ENCODE measurements at places on chromosomes 7 and 10.
A peak's percentile ranks its signal among the peaks of the same experiment; 100 is the strongest.

DNA sequence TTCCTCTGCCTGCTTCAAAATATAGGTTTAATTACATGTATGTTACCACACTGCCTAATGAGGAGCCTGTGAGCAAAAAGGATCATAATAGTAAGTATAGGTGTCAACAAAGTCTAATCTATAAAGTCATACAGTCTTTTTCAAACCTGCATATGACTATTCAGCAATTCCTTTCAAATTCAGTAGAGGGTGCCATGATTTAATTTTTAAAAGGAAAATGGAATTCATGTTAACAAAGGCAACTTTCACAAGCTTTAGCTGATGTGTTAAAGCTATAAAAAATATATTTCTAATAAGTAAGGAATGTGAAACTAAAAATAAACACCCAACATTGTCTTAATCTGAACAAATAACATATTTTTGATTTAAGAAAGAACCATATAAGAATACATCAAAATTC lies 52.1 kb downstream of the MPP7 start:
- DNase-seq = no peak

GRCh38 chr10:129883626-129884397 lies 80.3 kb downstream of the EBF3 start:
- no peak for DNase-seq

DNA sequence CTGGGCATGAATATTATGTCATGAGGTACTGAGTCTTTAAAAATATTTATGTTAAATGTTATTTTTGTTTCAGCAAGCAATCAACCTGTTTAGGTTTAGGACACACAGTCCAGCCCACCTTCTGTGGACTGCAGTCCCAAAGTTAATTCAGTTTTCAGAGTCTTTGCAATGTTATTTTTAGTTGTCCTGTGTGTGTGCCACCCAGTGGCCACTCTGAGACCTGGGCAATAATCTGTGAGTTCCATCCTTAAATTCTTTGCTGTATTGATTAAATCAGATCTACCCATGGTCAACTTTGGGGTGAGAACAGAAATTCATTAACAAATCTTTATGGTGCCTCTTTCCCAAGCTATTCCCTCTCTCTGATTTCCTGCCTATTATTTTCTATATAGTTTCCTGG lies 415.1 kb downstream of the CCSER2 start:
- DNase-seq = no peak

- DNase-seq = no peak
These were observed 2.5 kb upstream of the ZNF22 start for GRCh38 chr10:44998146-44998631.

DNA sequence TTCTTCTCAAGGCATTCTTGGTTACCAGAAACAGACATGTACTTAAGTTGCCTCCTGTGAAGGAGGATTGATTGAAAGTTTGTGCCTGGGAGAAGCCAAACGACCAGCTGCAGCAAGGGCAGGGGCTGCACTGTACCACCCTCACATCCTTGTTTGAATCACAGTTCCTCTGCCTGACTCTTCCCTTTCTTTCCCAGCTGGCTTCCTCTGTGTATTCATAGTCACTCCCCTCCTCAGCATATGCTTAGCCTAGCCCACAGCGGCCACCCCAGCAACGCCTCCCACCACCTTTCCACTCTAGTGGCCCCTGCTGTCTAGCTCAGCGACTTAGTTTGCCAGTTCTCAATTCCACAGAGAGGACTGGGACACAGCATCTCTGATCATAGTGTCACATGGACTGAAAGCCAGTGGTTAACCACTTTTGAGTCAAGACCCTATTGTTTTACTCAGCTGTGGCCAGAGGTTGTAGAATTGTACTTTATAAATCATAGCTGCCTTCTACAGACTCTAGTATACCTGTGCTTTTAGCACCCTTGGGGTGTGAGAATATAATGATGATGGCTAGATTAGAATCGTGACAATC lies 643.0 kb downstream of the SUGCT start:
- DNase-seq = no peak

DNA sequence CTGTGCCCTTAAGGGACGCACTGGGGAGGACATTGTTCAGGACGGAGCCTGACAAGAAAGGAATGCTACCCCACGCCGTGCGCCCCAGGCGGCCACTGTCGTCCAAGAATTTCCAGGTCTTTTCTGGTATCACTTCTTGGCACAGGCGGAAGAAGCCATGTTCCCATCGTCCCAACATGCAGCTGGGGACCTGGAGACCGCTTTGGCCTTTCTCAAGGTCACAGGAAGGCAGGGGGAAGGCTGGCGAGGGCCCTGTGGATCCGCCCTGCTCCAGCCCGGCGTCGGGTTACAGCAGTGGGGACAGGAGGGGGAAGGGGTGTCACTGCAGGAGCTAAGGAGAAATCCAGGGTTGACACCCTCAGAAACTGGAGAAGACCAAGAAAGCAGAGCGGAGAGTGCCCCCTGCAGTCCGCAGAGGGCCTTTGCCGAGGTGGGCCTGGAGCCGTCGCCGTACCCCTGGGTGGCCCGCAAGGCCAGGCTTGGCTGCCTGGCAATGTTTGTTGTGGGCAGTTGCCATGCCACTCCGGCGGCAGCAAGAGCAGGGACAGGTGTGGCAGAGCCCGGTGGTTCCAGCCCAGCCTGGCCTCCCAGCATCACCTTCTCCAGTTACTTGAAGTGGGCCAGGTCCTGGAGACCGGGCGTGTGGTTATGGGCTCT lies 104.1 kb downstream of the LHPP start:
- DNase-seq = no peak

- DNase-seq = no peak
These were observed 50.5 kb upstream of the BMPER start for GRCh38 chr7:33854801-33855350.

- no peak for DNase-seq
These were observed 103.5 kb downstream of the SND1 start for GRCh38 chr7:127755521-127755920.

GRCh38 chr10:115956225-115957011 lies 316.6 kb downstream of the GFRA1 start:
- DNase-seq = no peak

- no peak for DNase-seq
These were observed 7.3 kb downstream of the POLL start for GRCh38 chr10:101580486-101581399.

DNA sequence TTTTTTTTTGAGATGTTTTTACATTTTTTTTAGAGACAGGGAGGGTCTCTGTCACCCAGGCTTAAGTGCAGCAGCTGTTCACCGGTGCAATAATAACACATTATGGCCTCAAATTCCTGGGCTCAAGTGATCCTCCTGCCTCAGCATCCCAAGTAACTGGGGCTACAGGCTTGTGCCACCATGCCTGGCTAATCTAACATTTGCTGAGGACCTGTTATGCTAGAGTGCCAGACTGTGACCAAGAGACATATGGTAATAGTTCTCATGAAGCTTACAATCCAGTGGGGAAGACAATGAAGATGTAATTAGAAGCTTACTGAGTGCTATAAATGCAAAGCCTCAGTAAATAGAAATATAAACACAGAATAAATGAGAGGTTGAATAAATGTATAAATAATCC lies 17.6 kb upstream of the ORC5 start:
- DNase-seq = no peak

- DNase-seq = no peak
These were observed 9.5 kb downstream of the OGDHL start for GRCh38 chr10:49752584-49752983.

GRCh38 chr7:102103027-102103372 lies 183.7 kb upstream of the SH2B2 start:
- DNase-seq = no peak

DNA sequence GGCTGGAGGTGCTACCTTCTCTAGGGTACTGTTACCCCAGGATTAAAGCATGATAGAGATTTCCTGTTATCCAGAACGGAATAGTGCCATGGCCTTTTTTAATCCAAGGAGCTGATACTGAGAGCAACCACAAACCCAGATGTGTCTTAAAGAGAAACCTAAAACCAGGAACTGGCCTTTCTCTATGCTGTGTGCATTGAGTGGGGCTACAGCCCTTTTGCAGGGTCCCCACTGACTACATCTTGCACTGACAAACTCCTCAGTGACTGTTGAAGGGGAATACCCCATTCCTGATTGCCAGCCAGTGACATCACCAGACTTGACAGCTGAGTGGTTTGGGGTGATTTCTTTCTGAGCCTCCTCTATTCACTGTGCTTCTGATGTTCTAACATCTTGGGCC lies 81.9 kb upstream of the CAPZA2 start:
- no peak for DNase-seq

- no peak for DNase-seq
These were observed 29.4 kb upstream of the ANLN start for GRCh38 chr7:36360244-36360643.

- DNase-seq = no peak
These were observed 502 bp downstream of the ZNF3 start for GRCh38 chr7:100080907-100081534.

- DNase-seq = no peak
These were observed 75.9 kb downstream of the BMPER start for GRCh38 chr7:33981226-33981625.

DNA sequence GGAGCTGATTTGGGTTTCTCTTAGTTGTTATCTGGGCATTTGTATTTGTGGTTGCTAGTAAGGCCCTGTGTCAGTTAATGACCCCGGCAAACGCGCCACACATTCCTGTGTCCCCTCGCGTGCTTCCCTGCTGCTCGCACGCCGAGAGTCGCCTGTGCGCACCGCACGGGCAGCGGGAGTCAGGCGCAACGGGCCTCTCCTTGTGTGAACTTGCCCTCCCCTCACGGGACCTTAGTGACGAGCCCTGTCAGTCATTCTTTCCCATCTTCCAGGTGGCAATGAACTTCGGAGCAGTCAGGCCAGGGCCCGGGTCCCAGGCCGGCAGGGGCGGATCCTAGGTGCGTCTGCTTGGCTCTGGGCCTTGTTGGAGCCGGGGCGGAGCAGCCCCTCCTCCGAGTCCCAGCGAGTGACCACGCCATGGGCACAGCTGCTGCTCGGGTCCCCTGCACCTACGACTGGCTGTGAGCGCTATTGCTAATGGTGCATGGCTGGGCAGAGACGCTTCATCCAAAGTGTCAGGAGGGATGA lies 12.4 kb upstream of the PRKAR1B start:
- DNase-seq = no peak

DNA sequence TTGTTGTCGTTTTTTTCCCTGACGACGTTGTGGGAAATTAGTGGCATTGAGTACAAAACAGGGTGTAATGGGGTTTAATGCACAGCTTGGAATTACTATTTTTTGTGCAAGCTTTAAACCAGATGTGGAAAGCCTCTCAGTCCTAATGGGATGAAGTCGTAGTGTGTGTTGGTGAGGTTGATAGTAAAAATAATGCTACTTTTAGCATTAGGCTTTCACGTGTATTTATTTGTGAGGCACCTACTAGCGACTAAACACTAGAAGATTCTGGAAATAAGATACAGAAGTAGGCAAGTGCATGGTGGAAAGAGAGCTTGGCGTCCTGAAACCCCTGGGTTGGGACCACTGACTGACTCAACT lies 588 bp upstream of the ORC5 start:
- DNase-seq = no peak

DNA sequence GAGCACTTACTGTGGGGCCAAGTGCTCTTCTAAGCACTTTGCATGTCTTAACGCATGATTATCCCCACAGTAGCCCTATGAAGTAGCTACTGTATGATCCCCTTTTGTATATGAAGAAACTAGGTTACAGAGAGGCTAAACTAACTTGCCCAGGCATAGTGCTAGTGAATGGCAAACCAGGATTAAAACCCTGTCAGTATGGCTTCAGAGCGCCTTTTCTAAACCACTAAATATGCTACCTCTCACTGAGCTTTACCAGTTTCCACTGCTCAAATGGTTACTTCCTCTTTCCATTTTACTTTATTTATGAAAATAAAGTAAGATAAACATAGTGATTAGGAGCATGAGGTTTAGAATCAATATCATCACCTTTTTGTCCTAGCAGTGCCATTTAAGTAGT lies 73.6 kb downstream of the PODXL start:
- no peak for DNase-seq

- DNase-seq = peak; percentile 28
These were observed 11.0 kb downstream of the RASGEF1A start for GRCh38 chr10:43255634-43256431.

DNA sequence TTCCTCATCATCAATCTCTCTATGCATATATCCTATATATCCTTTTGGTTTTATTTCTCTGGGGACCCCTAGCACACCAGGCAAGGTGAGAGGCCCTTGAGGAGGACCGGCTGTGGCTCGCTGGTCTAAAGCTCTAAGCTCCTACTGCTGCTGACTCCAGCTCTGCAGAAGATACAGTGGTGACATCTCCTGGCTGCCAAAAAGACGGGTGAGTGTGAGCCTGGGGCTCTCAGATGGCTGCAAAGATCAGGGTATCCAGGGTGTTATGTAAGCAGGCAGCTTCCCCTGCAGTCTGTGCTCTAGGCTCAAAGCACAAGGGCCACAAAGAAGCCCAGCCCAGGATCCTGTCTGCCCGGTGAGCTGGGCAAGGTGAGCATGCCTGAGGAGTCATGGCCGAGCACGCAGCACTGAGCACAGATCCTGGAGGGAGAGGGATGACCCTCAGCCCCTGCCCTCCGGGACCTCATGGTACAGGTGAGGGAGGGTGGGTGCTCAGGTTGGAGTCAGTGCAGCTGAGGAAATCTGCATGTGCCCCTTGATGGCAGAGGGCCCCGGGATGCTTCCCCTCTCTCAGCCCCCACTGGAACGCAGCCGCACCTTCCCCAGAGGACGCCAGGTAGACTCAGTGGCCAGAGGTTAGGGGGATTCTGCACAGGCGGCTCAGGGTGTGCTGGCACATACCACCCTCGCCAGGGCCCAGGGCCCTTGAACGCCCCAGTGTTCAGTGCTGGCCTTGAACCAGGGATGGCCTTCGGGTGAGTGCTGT lies 95.4 kb upstream of the INSIG1 start:
- no peak for DNase-seq

DNA sequence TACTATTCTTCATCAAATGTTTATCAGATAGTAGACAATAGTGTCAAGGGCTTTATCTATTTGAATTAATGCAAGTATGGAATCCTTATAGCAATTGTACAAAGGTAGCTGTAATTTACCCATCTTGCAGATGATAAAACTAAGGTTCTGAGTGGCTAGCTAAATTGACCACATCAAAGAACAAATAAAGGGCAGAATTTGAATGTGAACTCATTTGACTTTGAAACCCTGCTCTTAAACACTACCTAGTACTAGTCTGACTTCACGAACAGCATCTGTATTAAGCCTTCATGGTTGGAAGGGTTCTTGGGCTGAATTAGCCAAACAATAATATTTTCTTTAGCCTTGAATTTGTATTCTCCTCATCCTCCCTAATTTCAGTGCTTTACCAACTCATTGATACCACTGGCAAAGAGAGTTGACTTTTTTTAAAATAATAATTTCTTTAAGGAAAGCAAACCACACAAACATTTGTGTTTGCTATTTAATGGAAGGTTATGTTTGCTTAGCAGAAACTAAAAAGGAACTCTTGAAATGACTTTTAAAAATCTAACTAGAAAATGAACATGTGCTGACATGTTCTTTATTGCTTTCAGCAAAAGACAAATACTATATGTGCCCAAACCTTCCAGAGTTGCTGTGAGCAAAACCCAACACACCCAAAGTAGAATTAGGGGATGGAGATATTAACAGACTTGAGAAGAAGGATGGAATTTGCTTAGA lies 322.6 kb downstream of the RNLS start:
- no peak for DNase-seq

- DNase-seq = no peak
These were observed 103.7 kb upstream of the ZPBP start for GRCh38 chr7:50196719-50197118.

GRCh38 chr10:119655566-119656001 lies 4.4 kb downstream of the BAG3 start:
- no peak for DNase-seq

- no peak for DNase-seq
These were observed 47.5 kb upstream of the ANTXRL start for GRCh38 chr10:46239247-46239646.
